GM12864 (cell line): ENCODE measurements at places on chromosomes 4 and X.

DNA sequence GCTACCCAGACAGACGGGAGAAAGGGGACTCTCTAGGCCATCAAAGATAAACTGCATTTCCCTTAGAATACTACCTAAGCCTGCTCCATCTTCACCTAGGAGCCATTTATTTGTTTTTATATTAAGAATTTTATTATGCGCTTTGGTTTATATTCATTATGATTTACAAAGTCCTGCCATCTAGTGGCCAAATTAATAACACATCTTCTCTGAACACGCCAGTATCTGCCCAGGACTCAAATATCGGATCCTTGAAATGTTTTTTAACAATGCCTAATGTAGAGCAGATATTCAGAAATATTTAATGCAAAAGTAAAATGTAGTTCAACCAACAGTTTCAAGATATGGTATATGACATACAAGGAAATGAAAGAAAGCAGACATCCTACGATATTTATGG is 20.8 kb upstream of the PRPS2 start:
- DNase-seq, result no peak

- DNase-seq, result no peak
These were observed 80.0 kb upstream of the AFAP1 start for GRCh38 chr4:8019396-8020365.

GRCh38 chr4:55173580-55173979 is 48.2 kb upstream of the KDR start:
- no peak for DNase-seq

DNA sequence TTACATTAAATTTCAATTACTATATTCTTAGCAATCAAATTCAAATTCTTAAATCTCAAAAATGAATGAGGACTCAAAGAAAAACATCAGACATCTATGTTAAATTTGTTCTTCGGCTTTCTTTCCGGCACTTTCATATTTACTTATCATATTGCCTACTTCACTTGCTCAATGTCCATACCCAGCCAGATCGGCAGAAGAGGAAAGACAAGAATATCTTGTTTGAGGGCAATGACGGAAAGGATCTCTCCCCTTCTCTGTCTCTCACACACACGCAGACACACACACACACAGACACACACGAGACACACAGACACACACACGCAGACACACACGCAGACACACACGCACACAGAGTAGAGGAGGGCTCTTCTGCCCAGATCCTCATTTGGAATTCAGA is 13.2 kb upstream of the IRF2 start:
- no peak for DNase-seq

DNA sequence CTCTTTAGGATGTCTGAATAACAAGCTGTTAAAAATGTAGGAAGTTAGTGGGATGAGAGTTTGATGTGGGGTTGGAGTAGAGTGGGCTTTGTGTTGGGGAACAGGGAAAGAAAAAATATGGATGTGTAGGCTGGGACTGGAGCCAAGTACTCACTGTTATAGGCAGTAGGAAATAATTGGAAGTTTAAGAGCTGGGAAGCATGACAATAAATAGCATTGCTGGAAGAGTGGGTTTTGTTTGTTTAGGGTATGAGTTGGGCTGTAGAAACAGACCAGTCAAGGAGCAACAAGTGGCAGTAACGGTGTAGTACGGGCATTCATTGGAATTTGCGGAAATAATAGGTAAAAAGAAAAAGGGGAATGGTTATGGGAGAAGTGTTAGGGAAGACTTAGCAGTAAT is 81.6 kb downstream of the KDM6A start:
- no peak for DNase-seq

- no peak for DNase-seq
These were observed 1478.9 kb downstream of the PCDH19 start for GRCh38 chrX:98931216-98931615.

GRCh38 chr4:73698217-73698616 is 42.2 kb upstream of the CXCL8 start:
- no peak for DNase-seq

- DNase-seq, result no peak
These were observed 18.0 kb downstream of the BST1 start for GRCh38 chr4:15720851-15721250.

GRCh38 chr4:134585972-134586371 is 384.4 kb upstream of the PABPC4L start:
- DNase-seq, result no peak
